Upper lobe of right lung (tissue), 1 donor: ENCODE measurements at places on chromosomes 4 and X. TPM values are rescaled to one million over a fixed set of nuclear protein-coding genes. Genes with fewer than 3 reads are reported as not detected.

- DNase-seq = no peak
- H3K27ac ChIP-seq = no peak overlapping the region
- H3K36me3 ChIP-seq = no peaks in the 10 kb centered on the region
- no peaks in the 10 kb centered on the region for H3K4me1 ChIP-seq
- H3K4me3 ChIP-seq = no peak overlapping the region
- H3K27me3 ChIP-seq = no peaks in the 10 kb centered on the region
Measured at GRCh38 chr4:13985837-13986236, 358.3 kb upstream of the BOD1L1 start.

- peak; percentile 69 for DNase-seq
- H3K4me3 ChIP-seq = peak overlapping the region; percentile 76
- H3K4me1 ChIP-seq = peaks cover 20% of the 10 kb centered on the region
- no peaks in the 10 kb centered on the region for H3K27me3 ChIP-seq
- peak overlapping the region; percentile 98 for H3K27ac ChIP-seq
Measured at GRCh38 chr4:13627178-13627605, 333 bp downstream of the BOD1L1 start.

DNA sequence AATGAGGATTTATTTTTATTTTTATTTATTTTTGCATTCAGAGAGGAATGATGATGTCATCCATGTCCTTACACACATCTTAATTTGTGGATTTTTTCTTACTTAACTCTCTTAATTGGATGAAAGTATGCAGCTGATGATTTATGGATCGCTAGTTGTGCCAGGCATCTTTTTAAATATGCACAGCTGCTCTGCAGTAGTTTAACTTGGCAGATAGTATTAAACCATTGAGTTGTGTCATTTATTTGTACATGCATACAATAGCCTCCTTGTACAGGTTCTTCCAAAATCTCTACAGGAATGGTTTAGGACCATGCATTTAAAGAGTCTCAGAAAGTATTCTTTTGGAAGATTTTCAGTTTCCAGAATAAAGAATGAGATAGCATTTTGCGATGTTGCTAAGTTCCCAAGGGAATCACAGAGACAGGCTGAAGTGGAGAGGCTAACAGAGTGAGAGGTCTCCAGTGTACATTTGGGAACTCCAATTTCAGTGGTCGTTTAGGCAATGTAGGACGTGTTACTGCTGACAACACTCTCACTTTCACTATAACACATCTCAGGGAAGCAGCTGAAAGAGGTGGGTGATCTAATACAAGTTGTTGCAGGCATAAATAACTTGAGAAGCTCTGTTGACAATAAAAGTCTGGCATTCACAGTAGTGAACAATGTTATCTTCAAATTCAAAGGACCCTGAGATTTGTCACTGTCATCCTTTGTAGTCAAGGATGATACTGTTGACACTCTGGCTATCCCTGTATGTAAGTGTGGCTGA, 49.9 kb upstream of the SCRG1 start:
- no peaks in the 10 kb centered on the region for H3K4me1 ChIP-seq
- H3K27me3 ChIP-seq = no peaks in the 10 kb centered on the region
- no peak for DNase-seq
- no peaks in the 10 kb centered on the region for H3K36me3 ChIP-seq
- H3K4me3 ChIP-seq = no peak overlapping the region
- H3K27ac ChIP-seq = no peak overlapping the region

YY2 gene
- total RNA-seq = 1.5 TPM

GRCh38 chrX:120310861-120311726, at the start of gene TMEM255A:
Gene TMEM255A (minus strand): TSS chrX:120311461. CDS start chrX:120311309, 152 bp downstream.
- H3K4me3 ChIP-seq = peak within 1 kb of the TSS; percentile 36
- no peaks in the 10 kb centered on the region for H3K36me3 ChIP-seq
- H3K4me1 ChIP-seq = peaks cover 15% of the 10 kb centered on the region
- peak; percentile 61 for DNase-seq
